ENCODE measurements at places on chromosomes 5 and 9.
A peak's percentile ranks its signal among the peaks of the same experiment; 100 is the strongest.

GRCh38 chr5:134647750-134648424 is 698 bp upstream of the SEC24A start:
- peak; percentile 22 for DNase-seq

- DNase-seq = no peak
Observed at GRCh38 chr5:53508125-53508524, 27.7 kb downstream of the FST start.

- no peak for DNase-seq
Observed at GRCh38 chr5:141641634-141642267, 5.0 kb downstream of the RELL2 start.

- no peak for DNase-seq
Observed at GRCh38 chr5:151601391-151601790, 10.3 kb upstream of the FAT2 start.

GRCh38 chr5:132674671-132675506 is 1.1 kb downstream of the IL4 start:
- DNase-seq = no peak

- DNase-seq = no peak
Observed at GRCh38 chr9:130805510-130806326, 29.3 kb upstream of the ABL1 start.

- no peak for DNase-seq
Observed at GRCh38 chr9:93941493-93941892, 13.7 kb downstream of the BARX1 start.

DNA sequence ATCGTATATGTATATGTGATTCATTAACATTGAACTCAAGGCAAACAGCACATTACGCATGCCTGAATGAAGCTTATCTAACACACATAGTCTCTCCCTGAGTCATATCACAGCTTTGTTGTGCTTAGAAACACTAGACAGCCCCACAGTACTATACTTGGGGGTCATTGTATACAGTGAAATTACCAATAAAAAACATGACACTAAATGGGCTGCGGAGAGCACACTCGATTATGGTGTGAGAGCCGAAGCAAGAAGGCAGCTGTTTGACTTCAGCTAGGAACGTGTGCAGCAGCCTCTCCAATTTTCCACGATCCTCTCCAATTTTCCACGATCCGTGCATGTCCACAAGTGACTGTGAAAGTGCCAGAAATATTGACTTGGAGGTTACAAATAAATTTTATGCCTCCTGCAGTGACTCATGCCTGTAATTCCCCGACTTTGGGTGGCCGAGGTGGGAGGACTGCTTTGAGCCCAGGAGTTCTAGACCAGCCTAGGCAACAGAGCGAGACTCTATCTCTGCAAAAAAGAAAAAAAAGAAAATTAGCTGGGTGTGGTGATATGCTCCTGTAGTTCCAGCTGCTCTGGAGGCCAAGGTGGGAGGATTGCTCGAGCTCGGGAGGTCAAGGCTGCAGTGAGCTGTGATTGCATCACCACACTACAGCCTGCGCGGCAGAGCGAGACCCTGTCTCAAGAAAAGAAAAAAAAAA is 102.4 kb downstream of the DAPK1 start:
- DNase-seq = no peak

- DNase-seq = no peak
Observed at GRCh38 chr5:139788294-139788910, 7.2 kb upstream of the PSD2 start.

DNA sequence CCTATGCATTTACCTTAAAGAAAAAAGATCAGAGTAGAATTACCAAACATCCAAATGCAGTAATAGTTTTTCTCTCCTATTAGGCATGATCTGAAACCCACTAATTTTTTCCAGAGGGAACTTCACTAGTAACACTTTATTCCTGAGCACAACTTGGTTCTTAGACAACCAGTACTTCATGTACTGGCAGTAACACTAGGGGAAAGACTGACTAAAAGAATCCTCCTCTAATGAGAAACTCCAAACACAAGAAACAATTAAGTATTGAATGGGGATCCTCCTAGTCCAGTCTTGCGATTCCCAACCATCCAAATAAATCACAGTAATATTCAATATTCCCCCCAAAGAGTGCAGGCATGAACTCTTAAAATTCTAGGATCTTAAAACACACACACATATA is 48.9 kb downstream of the ZNF608 start:
- no peak for DNase-seq

- DNase-seq = no peak
Observed at GRCh38 chr9:89738137-89738932, 133.5 kb downstream of the GADD45G start.

DNA sequence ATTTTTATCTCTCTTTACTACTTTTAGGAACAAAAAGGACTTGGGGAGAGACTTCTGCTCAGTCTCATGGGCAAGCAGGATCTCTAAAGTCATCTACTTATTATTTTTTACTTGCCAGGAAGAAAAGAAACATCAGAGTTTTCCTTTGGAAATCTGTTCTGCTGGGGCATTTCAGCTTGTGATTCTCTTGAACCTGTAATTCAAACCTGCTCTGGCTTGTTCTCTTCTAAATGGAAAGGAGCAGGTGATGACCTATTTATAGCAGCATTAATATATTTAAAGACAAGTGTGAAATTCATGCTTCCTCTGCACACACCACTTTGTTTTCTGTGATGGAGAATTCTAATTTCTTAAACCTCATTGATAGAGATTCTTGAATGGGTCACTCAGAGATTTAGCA is 2.0 kb downstream of the ADCY2 start:
- no peak for DNase-seq
